ENCODE measurements at places on chromosomes 3 and 15.

GRCh38 chr3:187628169-187628568 lies 42.0 kb downstream of the SST start:
- DNase-seq, result no peak

DNA sequence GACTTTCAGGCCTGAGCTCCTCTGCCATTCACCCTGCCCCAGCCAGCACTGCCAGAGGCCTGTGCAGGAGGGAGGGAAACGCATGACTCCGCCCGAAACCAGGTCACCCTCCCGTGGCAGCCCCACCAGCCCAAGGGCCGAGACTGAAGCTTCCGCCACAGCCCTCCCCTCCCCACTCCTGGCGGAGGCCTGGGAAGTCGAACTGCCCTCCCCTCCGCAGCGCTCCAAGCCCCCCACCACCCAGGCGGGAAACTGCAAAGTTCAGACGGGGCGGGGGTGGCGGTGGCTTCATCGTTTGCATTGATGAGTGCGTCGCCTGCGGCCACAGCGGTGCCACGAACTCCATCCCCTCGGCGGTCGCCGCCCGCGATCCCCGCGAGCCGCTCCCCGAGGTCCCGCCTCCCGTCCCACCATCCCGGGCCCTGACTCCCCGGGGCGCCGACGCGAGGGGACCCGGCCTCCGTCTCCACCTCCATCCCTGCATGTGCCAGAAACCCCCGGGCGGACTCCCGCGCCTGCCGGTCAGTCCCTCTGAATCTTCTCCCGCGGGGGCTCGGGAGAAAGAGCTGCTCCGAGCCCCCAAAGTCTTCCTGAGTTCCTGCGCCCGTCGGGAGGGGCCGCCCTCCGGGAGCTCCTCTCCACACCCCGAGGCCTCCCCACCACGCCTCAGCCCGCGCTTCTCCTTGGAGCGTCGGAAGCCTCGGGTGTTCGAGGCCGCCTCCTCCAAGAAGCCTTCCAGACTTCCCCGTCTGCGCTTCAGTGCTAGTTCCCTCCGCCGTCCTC lies 698 bp downstream of the MELTF start:
- no peak for DNase-seq

- DNase-seq, result no peak
These were observed 126.2 kb downstream of the KLF13 start for GRCh38 chr15:31452595-31453557.

DNA sequence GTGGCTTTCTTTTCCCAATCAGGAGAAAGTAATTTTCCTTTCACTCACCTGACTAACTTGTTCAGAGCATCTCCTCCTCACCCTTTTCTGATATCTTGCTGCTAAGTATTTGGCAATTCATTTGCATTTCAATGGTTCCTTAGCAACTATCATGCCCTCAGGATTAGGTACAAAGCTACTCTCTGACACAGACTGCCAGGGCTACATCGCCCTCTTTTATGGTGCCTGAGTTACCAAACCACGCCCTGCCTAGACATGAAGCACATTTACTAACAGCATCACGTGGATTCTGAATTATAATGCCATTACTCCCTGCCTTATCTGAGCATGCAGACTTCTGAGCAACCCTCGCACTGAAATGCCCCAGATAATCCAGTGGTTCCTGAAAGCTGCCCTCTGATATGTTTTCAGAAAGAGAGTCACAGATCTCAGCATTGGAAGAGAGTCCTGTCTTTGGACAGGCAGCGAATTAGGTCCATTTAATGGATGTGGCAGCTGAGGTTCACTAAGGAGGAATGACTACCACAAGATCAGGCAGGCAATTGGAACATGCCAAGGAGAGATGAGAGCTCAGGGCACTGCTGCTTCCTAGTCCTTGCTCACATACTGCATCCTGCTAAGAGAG lies 14.5 kb downstream of the EPHB1 start:
- no peak for DNase-seq

- DNase-seq, result no peak
These were observed 55.1 kb upstream of the RASA2 start for GRCh38 chr3:141431411-141432378.

DNA sequence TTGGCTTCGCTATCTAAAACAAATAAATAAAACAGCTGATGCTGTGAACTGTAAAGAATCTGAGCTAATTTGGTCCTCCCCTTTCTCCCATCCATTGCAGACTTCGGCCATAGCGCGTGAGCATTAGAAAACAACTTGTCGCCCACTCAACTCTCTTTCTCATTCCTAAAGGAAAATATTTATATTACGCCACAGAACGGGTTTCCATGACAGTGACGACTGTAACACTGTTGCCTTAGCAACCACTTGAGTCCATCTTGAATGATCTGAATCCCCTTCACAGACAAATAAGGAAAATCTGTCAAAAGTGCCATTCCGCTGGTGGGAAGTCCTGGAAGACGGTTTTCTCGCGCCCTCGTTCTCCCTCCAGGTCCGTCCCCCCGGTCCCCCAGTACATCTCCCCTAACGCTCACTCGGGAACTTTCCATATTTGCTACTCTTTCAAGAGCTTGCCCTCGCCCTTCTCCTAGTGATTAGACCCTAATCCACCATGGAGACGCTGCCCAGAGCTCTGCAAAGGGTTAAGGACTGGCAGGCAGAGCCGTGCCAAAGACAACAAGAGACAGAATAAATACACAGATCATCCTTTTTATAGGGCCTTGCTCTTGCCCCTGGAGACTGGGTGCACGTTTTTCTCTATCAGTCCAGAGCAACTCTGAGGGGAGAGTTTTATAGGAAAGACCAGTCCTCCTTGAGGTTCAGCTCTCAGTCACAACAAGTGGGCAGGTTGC lies 50.5 kb downstream of the CRYGS start:
- DNase-seq, result no peak

GRCh38 chr3:34957677-34958076 lies 681.6 kb upstream of the ARPP21 start:
- DNase-seq, result no peak

DNA sequence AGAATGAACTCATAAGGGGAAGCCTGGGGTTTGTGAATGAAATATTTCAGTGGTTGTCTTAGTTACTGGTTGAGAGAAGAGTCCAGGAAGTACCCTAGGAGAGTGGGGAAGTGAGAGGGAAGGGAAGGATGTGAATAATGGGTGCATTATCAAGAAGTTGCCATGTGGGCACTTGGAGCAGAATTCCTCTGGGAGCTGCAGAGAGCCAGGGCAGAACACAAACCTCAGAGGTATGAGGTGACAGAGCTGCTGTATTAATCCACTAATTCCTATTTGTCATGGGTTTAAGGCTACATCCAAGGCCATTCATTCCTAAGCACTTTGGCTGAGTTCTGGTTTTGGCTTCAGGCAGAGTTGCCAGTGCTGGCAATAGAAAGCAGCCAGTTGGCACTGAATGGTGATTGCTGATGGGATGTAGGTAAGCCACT lies 29.0 kb downstream of the NDUFB4 start:
- no peak for DNase-seq

DNA sequence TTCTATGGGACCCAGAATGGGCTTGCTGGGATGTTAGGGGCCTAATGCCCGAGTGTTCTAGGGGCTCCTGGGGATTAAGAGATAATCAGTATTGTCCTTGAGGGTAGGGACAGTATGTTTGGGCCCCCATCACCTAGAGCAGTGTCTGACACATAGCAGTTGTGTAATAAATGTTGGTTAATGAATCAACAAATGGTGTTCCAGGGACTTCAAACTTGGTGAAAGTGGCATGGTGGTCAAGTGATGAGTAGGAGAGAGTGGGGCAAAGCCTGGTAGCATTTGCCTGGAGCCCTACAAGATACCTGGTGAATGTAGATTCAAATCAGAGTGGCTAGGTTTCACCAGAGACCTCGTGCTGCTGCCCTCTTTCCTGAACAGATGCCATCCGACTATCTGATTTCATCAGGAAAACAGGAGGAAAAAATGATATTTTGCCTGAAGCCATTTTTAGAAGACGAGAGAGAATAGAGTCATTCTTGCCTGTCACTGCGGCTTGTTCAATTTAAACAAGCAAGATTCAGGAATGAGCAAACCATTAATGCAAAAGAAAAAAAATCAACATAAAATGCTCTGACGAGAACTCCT lies 117.3 kb downstream of the RPL22L1 start:
- no peak for DNase-seq

DNA sequence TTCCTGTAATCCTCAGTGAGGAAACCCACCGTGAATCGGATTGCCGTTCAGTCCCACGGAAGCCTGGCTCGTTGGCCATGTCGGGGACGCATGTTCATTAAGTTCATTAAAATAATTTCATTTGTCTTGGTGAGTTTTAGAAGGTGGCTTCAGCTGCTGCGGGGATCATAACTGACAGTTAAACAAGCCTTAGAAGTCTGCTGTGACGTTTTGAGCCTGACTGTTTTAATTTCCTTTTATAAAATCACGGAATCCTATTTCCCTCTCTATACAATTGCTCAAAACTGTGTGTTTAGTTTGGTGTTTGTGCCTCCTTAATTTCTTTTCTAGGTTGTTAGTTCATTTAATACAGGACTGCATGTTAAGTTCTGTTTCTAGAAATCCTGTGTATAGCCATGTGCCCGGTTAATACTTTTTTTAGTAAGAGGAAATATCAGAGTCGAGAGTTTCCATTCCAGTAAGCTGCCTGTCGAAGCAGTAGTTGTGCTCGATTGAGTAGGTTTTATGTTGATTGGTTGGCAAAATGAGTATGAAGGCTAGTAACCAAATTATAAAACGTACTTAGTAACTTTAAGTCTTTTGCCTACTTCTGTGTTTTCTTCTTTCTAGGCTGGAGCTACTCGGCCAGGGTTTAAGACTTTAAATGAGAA lies 705 bp downstream of the NIPA2 start:
- DNase-seq, result no peak

DNA sequence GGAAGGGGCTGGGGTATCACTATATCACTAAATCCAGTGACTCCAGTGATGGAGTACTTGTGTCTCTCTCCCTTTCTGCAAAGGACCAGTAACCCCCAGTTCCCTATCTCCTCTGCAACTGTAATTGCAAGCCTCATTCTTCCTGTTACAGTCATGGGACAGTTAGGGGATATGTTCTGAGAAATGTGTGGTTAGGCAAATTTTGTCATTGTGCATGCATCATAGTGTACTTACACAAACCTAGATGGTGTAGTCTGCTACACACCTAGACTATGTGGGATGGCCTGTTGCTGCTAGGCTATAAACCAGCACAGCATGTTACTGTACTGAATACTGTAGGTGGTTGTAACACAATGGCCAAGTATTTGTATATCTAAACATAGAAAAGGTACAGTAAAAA lies 2.2 kb downstream of the VPS8 start:
- no peak for DNase-seq

DNA sequence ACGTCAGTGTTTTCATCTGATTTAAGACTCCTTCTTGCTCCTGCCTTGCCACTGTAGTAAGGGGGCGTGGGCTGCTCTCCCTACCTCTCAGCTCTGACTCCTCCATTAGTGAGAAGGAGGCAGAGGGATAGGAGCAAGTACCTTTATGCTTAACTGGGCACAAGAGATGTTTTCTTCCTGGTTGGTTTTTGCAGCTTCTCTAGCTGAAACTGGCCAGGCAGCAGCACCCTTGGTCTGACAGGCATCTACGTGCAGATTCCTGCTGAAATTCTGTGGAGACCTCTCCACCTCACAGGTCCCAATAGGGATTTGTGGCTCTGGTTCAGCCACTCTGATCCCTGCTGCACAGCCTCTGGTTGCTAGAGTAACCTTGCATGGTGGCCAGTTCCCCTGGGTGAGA lies 132.5 kb downstream of the CACNA1D start:
- DNase-seq, result no peak

- DNase-seq, result no peak
These were observed 66.4 kb downstream of the ASTE1 start for GRCh38 chr3:130960139-130960795.

GRCh38 chr3:124363476-124363875 lies 366.8 kb upstream of the UMPS start:
- no peak for DNase-seq

DNA sequence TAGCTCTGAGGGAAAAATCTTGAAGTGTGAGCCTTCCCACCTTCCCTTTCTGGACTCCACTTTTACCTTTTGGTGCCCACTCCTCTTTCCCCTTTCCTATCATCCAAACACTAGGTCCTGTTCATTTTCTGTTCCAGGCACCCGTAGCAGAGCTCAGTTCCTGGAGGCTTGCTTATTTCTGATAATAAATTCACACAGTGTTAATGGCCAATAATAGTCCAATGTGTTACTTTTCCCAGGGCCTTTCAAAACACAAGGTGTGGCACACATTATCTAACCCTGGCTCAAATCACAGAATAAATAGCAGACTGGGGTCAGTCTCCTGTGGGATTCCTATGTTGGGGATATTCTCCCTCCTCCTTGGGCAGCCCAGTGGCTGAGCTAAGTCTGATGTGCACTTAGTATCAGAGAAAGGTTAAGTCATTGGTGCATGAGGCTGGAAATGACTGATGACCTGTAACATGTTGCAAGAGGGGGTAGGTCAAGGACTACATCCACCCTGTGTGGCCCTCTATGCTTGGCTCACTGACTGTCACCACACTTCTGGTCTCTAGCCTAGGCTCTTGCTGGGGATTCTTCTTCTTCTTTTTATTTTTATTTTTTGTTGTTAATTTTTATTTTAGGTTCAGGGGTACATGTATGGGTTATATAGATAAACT lies 43.7 kb upstream of the ROPN1 start:
- no peak for DNase-seq

DNA sequence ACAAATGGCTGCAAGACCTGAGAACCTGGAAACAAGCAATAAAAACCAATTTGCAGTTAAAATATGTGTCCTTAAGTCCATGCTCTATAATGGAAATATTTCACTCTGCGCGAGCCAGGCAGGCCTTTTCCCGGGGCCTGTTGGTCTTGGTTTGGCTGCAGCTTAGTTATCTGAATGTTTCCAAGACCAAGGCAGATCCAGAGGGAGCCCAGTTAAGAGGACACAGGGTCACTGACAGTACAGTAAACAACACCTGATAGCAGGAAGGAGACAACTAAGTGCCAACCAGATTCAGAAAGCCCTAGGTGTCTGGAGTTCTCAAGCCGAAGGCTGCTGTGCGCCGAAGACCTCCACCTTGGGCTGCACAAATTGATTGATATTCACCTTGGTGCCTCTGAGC lies 32.8 kb downstream of the THSD4 start:
- no peak for DNase-seq

- DNase-seq, result no peak
These were observed 318.9 kb downstream of the BCHE start for GRCh38 chr3:165518346-165518745.

DNA sequence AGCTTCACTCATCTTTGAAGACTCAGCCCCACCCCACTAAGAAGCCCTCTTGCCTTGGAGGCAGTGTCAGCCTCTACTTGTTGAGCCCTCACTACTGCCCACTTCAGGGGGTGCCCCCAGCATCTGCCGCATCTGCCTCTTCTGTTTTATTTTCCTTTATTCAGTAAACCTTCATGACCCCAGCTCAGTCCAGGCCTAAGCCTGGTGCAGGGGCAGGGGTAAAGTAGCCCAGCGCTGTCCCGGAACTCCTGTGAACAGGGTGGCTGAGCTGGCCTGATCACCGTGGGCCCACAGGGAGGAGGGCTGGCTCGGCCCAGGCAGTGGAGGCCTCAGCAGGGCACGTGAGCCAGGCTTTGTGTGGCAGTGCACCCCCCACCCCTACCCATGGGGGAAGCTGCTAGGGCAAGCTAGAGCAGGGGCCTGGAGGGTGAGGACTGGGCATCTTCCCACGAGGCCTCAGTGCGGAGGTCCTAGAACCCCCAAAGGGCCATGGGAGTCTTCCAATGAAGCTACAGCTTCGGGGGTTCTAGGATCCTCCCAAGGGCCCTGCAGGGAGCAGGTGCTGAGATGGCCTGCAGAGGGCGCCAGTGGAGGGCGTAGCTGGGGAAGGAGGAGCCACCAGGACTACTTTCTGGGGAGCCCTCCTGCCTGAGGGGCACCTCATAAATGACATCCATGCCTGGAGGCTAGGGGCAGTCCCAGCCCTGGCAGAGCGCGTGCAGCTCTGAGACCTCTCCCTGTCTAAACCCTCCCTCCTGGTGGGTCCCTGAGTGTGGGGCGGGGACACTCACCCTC lies 36.0 kb downstream of the TSPAN3 start:
- no peak for DNase-seq
